ENCODE measurements at places on chromosomes 1 and 21.

DNA sequence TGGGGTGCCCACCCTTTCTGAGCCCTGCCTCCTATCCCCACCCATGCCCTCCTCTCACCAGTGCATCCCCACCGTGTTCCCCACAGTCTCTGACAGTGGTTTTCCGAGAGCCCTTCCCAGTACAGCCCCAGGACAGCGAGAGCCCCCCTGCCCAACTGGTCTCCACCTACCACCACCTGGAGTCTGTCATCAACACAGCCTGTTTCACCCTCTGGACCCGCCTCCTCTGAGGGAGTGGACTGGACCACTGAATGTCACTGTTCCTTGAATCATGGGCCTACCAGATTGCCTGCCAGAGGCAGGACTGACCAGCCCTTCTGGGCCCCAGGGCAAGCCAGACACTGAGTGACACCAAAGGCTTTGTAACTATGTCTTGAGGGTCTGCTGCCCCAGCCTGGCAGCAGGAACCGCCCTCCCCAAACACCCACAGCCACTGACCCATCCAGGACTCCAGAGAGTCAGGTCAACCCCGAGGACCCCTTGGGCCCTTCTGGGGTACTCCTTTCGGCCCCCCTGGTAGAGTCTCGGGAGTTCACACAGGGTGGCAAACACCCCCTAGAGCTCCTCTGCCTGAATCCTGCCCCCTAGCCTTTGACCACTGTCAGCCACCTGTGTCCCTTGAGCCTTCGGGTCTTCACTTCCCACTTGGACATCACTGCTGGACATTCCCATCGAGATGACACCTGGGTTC lies 3.3 kb downstream of the HYI start:
- DNase-seq = no peak

GRCh38 chr1:46719689-46720088 lies 775 bp upstream of the EFCAB14 start:
- no peak for DNase-seq

- DNase-seq = no peak
Observed at GRCh38 chr1:200363264-200363933, 46.4 kb downstream of the ZNF281 start.

DNA sequence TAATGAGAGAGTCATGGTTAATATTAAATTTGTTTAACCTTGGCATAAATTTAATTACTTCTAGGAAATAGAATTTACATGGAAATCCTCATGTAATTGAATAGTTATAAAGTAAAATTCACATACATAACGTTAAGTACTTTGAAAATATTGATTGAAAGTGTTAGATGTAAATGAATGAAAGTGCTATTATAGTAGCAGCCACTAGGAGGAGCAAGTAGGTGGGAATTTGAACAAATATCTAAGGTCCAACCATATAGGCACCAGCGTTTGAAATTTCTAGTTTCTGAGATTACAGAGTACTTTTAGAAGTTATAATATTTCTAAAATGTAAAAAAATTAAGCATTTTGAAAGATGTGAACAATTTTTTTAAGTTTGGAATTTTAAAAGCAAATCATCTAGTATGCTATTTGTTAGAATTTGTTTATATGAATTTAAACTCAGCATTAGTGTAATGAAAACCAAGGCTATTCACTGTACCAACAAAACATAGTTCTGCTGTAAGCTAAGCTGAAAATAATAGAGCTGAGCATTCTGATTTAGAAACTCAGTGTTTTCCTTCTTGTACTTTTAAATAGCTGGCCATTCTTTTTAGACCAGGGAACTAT lies 3.3 kb downstream of the B3GALT2 start:
- DNase-seq = no peak

GRCh38 chr1:201676197-201676596 lies 137.3 kb downstream of the NAV1 start:
- DNase-seq = no peak
